ENCODE measurements at places on chromosomes 4 and X.
A peak's percentile ranks its signal among the peaks of the same experiment; 100 is the strongest.

DNA sequence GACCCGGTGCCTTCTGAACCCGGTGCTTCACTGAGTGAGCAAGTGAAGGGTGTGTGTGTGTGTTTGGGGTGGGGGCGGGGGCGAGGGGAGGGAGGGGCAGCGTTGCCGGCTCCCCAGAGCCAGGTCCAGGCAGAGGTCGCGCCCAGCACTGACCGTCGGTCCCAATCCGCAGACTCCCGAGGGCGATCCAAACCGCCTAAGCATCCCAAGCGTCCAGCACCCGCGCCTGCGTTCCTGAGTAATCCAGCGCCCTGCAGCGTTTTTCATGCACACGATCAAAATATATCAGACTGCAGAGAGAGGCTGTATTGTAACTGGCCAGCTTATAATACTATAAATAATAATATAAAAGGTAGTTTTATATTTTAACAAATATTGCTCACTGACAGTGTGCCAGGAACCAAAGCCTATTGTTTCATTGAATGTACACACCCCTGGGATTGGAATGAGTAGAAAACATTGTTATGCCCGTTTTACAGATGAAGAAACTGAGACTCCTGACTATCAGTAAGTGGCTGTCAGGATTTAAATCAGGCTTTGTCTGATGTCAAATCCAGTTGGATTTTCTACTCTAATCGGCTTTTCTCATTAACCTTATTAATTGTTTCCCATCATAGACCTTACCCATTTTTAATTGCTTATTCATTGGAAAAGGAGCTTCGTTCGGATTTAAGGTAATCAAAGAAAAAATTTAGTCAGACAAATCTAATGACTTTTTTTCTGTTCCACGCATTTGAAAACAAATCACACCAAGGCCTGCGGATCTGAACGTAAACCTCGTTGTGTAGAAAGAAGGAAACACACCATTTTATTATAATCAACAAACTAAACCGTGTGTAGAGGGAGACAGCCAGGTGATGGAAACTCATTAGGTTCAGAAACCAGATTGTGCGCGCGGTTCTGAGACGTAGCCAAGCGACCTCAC lies 4.0 kb upstream of the NKX3-2 start:
- no peak for DNase-seq

GRCh38 chr4:24736066-24736465 lies 59.3 kb upstream of the SOD3 start:
- no peak for DNase-seq

- no peak for DNase-seq
Observed at GRCh38 chrX:40792433-40792832, 57.1 kb upstream of the MED14 start.

DNA sequence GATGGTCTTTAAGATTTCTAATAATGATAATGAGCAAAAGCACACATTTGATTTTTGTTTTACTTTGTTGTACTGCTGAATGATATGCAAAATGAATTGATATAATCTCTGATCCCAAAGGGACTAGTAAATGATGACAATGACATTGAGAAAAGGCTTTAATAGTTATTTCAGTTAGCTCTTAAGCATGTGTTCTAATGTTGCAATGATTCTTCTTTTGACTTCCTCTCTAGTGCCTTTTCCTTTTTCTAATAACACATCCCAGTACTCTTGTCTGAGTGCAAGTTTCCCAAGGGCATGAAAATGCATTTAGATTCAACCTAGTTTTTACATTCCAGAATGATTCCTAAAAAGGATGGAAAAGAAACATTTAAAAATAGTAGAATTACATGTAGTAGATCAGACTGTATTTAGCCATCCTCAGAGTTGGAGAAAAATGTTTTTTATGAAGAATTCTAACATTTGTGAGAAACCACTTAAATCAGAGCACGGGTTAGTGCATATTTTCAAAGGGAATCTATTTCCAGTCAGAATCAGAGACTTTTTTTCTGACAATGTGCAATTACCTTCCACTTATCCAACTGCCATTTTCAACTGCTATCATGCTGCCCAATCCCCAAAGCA lies 508.8 kb downstream of the C4orf33 start:
- no peak for DNase-seq

DNA sequence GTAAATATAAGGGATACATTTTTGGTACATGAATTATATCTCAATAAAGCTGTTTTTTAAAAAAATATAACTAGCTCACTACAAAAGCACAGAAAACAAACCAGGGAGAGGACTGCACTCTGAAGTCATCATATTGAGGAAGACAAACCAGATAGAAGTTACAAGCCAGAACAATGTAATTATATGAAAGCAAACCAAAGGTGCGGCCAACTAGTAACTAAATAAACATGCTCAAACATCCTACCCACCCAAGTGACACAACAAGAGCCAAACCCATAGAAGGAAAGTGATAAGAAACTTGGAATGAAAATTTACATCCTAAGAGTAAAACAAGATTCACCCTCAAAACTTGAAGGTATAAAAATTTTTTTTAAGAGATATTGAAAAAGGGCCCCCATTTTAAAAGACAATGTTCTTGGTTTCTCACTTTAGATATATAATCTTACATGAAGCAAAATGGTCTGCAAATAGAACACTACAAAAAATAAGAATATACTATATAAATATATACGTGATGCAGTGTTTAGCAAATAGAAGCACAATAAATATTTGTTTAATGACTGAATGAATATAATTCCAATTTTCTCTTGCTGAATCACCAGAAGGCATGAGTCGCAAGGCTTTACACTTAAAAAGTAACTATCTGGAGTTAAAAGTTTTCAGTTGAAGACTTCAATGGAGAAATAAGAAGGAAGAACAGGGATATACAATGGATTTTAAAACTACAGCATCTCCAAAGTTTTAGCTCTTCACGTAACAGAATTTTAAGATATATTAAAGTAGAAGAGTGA lies 4.0 kb upstream of the SH3D19 start:
- DNase-seq: no peak

GRCh38 chr4:40337051-40337450 lies 1.9 kb downstream of the CHRNA9 start:
- DNase-seq: no peak

- no peak for DNase-seq
Observed at GRCh38 chr4:60709061-60709460, 491.1 kb upstream of the ADGRL3 start.

- DNase-seq: no peak
Observed at GRCh38 chrX:47690175-47690574, 31.2 kb upstream of the UXT start.

DNA sequence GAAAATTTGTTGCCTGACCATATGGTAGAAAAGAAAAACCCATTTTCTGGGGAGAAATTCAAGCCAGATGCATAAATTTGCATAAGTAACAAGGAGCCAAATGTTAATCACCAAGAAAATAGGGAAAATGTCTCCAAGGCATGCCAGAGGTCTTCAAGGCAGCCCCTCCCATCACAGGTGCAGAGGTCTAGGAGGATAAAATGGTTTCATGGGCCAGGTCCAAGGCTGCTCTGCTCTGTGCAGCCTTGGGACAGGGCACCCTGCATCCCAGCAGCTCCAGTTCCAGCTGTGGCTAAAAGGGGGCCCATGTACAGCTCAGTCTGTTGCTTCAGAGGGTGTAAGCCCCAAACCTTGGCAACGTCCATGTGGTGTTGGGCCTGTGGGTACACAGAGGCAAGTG lies 200.0 kb downstream of the LARP7 start:
- no peak for DNase-seq

DNA sequence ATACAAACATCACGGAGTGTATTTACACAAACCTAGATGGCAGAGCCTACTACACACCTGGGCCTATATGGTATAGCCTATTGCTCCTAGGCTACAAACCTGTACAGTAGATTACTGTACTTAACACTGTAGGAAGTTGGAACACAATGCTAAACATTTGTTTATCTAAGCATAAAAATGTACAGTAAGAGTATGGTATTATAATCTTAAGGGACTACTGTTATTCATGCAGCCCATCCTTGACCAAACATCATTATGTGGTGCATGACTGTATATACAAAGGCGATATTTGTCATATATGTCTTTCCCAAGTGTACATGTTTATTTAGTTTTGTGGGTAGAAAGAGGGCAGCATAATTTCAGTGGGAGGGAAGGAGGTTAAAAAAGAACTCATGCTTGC lies 177.7 kb upstream of the FSTL5 start:
- no peak for DNase-seq

- peak; percentile 12 for DNase-seq
Observed at GRCh38 chr4:62670514-62670913, 1470.4 kb downstream of the ADGRL3 start.

GRCh38 chr4:175068266-175068665 lies 150.1 kb downstream of the ADAM29 start:
- DNase-seq: no peak

- DNase-seq: no peak
Observed at GRCh38 chr4:8029689-8030088, 90.0 kb upstream of the AFAP1 start.

DNA sequence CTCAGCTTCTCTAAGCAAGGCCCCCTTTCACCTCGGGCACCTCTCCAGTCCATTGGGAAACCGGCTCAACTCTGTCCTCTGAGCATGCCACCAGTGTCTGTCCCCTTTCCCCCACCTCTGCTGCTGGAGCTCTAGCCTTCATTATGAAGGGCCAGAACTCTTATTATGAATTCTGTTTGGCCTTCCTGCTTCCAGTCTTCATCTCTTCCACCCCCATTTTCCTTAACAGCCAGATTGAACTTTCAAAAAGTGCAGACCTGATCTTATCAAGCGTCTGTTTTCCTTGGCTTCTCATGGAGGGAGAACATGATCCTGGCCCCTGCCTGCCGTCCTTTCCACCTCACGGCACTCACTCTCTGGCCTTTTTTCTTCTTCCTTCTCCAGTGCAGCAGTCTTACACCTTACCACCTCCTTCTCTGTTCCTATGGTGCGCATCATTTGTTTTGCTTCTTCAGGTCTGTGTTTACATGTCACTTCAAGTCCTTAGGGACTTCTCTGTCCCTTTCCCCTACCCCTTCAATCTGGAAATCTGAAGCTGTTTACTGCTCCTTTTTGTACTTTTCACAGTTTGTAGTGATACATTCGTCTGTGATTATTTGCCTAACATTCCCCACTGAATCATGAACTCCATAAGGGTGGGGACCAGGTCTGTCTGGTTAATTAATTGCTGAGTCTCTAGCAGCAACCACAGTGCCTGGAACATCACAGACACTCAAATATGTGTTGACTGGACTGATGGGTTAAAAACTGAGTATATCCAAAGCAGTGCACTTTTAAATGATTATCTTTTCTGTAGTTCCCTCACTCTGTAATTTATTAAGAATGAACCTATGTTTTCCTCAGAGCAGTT lies 55.8 kb downstream of the FNIP2 start:
- peak; percentile 21 for DNase-seq

DNA sequence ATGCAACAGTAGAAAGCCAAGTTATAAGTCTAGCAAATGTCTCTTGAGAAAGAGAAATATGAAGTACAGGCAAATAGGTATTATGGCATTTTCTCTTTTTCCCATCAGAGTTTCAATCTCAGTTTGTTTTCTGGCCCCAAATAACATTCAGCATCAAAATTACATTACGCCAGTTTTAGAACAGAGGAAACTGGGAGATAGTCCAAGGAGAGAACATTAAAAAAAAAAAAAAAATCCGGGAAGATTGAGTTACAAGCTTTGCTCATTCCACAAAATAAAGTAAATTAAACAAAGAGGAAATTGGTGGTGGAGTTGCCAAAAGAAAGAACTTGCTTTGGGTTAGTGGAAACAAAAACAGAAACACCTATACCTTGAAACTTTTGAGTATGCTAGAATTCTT lies 50.4 kb upstream of the IL13RA2 start:
- DNase-seq: no peak

- no peak for DNase-seq
Observed at GRCh38 chr4:118337954-118338353, 14.8 kb downstream of the PRSS12 start.

GRCh38 chr4:33954759-33955158 lies 2289.6 kb downstream of the ARAP2 start:
- no peak for DNase-seq

DNA sequence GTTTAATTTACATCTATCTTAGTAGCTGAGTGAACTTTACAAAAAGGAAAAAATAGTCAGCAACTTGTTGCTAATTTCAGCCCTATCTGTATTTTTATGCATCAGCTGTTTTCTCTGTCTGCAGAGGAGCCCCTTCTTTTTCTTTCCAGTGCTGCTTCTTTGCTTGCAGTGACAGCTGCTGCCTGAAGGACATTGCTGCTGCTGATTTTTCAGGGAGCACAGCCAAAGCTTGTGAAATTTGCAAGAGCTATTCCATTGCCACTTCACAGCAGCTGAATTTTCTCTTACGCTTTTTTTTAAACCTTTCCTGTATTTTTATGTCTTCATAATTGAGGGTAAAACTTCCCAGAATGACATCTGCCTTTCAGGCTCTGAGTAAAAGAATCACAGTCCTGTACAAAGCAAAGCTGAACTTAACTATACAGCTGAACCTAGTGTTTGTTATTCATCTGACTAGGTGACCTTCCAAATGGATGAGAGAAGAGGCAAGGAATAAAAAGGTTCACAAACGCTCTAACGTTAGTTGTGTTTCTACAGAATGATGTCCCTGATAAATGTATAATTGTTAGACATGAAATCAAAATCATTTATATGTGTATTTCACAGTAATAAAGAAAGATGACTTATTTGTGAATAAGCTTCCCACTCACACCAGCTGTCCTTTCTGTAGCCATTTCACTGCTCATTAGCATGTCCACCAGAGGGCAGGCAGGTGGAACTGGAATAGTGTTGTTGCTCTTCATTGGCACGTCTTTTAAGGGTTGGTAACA lies 541.4 kb downstream of the ADGRL3 start:
- peak; percentile 7 for DNase-seq

- no peak for DNase-seq
Observed at GRCh38 chr4:72690771-72691170, 121.8 kb upstream of the ADAMTS3 start.

DNA sequence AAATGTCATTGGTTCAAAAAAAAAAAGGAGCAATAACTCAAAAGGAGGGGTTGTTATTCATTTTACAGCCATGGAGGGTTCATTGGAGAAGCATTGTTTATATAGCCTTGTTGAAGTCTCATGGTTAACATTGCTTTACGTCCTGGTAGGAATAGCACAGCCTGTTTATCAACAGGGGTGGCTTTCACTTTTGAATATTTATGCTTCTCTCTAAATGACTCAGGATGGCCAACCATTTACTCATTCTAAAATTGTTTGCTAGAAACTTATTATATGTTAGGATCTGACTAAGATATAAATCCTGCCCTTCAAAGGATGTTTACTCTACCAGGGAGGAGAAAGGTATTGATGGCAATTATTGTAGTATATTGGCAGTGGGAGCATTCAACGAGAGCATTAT lies 534.1 kb upstream of the GALNTL6 start:
- DNase-seq: no peak

DNA sequence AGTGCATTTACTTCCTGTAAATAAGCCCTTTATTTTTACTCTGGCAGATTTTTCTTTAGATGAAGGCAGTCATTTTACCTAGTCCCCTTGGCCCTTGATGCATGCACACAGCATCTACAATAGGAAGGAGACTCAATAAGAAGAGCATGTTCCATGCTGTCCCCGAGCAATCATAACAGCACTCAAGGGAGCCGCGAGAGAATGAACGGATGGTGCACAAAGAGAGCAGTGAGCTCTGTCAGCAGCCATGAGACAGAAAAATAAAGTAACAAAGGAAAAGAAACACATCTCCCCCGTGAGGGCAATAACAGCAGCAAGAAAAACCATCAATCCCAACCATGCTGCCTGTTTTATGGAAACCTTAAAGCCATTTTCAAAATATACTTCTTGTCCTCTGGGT lies 11.9 kb downstream of the SMIM31 start:
- no peak for DNase-seq
